ENCODE measurements at places on chromosomes 2 and 18.

DNA sequence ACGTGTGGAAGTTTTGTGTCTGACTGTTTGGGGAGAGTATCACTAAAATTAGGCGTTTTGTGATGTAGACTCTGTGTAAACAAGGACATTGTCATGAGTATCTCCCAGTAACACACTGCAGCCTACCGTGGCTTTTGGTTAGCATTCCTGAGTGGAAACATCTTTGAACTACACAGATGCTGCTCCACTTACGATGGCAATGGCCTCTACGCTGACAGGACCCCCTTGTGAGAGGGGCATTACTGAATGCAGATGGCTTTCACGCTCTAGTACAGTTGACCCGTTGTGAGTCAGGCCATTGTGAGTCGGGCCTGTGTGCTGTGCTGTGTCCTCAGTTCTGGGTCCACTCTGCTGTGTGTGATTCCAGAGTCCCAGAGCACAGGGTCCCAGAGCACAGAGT, 34.4 kb upstream of the ADNP2 start:
- DNase-seq, result no peak

- DNase-seq, result peak; percentile 82
Measured at GRCh38 chr2:180656455-180656847, 324.0 kb upstream of the UBE2E3 start.

- no peak for DNase-seq
Measured at GRCh38 chr2:60488291-60488690, 65.2 kb downstream of the BCL11A start.

DNA sequence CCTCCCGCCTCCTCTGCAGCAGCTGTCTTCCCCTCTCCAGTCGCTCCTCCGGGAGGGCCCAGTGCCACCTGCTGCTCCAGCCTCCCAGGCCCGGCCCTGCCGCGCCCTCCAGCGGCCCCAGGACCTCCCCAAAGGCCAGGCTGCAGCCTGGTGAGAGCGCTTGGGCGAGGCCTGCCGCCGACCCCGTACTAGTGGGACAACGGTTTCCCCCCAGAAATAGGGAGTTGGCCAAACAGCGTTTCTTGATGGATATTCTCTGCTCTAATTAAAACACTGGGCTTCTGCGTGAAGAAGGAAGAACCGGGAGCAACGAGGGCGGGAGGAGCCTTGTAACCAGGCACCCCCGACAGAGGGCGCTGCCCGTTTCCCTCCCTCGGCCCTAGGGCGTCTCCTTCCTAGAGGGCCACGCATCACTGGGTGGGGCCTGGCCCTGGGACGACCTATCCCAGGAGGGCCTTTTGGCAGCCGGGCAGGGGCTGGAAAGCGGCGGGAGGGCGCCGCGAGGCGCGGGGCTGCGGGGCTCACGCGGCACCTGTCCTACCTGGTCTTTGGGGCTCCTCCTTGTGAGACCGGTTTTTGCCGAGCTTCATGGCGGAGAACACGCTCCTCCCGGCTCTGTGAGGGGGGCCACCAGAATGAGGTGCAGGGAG, 25.4 kb upstream of the OTOF start:
- DNase-seq, result peak; percentile 71

- peak; percentile 5 for DNase-seq
Measured at GRCh38 chr2:53353135-53354114, 414.2 kb upstream of the CHAC2 start.

DNA sequence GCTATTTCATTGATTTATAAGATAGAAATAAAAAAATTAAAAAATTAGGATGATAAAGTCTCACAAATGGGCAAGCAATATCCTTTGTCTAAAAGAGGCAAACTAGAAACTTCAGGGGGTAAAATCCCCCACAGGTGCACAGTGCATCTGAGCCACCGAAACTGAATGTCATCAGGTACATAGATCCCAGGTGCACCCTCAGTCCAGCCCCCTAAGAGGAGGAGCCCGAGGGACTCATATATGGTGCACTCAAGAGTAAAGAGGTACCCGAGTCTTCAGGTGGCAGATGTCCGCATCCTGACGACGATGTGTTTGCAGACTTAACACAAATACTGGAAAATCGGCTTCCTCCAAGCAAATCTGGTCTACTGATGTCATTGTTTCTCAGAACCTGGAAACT, 11.3 kb downstream of the QPCT start:
- no peak for DNase-seq

DNA sequence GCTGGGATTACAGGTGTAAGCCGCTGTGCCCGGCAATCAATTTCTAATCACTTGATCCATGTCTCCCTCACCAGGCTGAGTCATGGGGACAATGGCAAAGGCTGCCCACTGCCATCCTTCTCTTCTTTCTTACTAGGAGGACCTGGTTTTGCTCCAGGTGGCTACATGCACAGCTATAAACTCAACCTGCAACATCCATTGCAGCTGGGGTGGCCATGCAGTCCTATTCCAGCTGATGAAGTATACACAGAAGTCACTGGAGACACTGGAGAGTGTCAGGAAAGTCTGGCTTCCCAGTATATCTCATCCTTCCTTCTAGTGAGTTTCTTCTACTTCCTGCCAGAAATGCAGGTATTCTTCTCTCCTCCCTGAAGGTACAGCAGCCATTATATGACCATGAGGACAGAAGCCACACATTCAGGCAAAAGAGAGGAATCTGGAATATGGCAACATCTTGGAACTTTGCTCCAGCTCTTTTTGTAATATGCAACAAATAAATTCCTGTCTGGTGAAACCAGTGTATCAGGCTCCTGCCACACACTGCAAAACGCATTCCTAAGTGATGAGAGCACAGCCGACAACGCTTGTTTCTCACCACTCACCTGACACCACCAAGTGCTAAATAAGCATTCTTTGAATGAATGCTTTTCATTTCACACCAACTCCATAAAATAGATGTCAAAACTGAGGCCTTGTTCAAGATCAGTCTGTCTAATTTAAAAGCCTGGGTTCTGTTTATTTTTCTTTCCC, 32.3 kb downstream of the SCTR start:
- DNase-seq, result peak; percentile 96

DNA sequence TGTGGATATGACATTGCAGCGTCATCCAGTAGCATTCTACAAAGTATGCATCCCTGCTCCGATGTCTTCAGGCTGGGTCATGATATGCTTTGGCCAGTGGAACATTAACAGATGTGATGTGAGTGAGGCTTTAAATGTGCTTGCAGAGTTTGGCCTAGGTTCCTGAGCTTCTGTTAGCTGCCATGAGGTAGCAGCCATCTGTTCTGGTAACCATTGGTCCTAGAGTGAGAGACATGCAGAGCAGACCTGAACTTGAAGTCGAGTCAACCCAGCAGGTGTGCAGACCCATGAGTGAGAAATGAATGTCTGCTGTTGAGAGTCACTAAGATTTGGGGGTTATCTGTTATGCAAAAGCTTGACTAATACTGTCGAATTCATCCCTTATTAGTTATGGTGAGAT, 73.8 kb upstream of the NABP1 start:
- DNase-seq, result no peak

DNA sequence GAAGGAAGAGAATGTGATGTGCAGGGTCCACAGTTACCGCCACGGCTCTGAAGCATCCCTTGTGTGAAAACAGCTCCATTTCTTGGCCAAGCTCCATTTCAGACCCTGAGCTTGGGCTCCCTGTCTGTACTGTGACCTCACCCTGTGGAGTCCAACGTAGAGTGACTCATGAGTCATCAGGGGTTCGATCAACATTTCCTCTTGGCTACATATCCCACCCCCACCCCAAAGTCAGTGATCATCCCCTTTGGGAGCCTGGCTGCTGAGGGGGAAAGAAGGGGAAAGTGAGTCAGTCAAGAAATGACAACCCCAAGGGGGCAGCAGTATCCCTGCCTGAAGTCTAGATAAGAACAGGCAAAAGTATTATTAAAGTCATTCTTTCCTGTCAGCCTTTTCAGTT, 62.2 kb downstream of the PAPOLG start:
- DNase-seq, result no peak

DNA sequence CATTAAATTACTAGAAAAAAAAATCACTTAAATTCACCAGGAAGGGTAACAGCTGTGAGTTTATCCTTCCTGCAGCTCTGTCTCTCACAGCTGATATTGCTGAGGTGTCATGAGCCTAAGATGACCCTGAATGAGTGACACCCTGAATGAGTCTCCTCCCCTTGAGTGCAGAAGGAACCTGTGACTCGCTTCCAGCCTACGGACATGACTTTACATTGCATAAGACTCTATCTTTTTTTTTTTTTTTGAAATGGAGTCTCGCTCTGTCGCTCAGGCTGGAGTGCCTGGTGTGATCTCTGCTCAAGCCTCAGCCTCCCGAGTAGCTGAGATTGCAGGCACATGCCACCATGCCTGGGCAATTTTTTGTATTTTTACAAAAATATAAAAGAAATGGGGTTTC, 14.1 kb downstream of the MRO start:
- no peak for DNase-seq

GRCh38 chr2:53129851-53130250, 637.8 kb upstream of the CHAC2 start:
- DNase-seq, result peak; percentile 79

DNA sequence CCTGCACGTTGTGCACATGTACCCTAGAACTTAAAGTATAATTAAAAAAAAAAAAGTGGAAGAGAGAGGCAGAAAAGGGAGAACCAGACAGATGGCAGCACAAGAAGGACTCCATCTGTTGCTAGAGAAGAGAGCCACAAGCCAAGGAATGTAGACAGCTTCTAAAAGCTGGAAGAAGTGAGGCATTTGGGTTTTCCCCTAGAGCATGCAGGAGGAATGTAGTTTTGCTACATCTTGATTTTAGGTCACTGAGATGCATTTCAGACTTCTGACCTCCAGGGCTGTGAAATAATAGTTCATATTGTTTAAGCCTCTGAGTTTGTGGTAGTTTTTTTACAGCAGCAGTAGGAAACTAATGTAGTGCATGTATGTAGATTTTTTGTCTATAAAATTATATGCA, 46.0 kb downstream of the CAVIN2 start:
- DNase-seq, result no peak

DNA sequence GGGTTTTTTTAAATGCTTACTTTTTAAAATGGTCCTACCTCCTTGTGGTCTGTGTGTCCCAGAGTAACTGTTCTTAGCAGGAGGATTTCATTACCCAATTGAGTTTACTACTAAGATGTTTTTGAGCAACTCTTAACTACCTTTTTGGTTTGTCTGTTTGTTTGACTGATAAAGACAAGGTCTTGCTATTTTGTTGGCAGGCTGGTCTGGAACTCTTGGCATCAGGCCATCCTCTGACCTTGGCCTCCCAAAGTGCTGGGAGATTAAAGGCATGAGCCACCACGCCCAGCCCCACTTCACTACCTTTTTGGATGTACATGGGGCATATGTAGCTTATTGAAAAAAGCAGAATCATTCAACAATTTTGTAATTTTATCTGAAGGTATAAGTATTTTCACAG, 14.9 kb downstream of the MRPS9 start:
- peak; percentile 62 for DNase-seq

DNA sequence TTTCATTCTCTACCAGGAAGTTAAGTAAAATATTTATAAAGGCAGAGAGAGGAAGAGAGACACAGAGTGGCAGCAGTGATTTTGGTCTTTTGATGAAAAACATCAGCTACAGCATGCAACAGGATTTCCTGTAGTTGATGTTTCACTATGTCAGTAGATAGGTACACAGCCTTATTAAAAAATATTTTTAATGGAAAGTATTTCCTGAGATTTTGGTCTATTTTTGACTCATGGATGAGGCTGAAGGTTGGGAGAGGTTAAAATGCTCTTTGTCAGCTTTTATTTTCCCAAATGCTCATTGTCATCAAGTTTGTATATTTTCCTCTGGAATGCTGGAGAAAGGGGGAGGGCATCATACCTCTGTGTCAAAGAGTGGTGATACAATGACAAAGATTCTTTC, 1112.5 kb downstream of the CBLN2 start:
- no peak for DNase-seq

DNA sequence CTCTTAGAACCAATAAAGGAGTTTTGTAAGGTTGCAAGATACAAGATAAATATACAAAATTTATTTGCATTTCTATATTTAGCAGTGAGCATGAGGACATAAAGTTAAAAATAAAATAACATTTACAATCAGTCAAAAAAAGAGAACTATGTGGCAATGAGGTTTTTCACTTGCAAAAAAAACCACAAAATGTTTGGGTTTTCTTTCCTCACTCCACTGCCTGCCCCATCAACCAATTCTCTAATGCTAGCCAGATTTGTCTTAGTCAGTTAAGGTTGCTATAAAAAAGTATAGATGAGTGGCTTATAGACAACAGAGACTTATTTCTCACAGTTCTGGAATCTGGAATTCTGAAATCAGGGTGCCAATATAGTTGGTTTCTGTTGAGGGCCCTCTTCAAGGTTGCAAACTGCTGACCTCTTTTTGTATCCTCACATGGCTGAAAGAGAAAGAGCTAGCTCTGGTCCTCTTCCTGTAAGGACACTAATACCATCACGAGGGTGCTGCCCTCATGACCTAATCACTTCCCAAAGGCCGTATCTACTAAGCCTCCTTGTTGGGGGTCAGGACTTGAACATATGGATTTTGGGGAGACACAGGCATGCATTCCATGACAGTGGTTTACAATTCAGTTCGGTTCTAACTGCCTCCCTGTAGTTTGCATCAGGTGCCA, 566.2 kb downstream of the GALR1 start:
- DNase-seq, result no peak
